ENCODE measurements at places on chromosomes 4 and X.
A peak's percentile ranks its signal among the peaks of the same experiment; 100 is the strongest.

GRCh38 chr4:24226023-24226422, 336.2 kb upstream of the PPARGC1A start:
- DNase-seq = no peak

GRCh38 chr4:2367626-2368025, 50.8 kb downstream of the ZFYVE28 start:
- DNase-seq = no peak

DNA sequence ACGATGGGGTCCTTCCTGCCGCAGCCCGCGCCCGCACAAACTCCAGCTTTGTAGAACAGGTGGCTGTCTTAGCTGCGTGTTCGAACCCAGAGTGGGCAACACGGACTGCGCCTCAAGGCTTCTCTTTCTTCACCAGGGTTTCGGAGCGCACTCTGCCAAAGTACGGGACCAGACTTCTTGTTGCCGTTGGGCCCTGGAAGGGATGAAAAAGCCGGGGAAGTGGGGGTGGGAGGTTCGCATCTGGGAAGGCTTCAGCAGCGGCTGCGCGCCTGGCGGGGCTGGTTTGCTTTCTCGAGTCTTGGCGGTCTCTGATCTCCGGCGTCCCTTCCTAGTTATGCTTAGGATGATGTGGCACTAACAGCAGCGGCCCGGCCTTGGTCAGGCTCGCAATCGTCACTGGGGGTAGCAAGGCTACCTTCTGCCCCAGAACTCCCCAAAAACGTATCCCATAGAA, 673 bp downstream of the PARM1 start:
- DNase-seq = peak; percentile 35

- DNase-seq = no peak
Measured at GRCh38 chr4:182807767-182808548, 109.2 kb downstream of the DCTD start.

DNA sequence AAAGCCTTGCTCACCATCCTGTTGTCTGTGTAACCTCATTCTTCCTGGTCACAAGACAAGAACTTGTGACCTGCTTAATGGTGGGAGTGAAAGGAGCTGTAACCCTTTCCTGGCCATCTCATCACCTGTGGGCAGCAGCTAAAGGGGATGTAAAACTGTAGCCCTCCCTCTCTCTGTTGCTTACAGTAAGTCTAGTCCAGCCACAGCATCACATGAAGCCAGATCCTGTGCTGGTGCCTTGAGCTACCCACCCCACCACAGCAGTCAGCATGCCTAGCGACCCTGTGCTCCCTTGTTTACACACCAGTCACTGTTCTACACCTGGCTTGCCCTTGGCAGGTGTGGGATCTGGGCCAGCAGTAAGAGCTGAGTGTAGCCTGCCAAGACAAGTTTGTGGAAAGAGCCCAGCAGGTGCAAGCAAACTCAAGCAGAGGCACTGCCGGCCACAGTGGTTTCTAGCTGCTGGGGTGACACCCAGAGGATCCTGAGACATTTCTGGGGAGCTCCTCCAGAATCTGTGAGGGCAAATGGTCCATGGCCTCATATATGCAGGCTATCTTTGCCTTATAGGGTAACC, 41.0 kb downstream of the UGT2B28 start:
- DNase-seq = no peak

DNA sequence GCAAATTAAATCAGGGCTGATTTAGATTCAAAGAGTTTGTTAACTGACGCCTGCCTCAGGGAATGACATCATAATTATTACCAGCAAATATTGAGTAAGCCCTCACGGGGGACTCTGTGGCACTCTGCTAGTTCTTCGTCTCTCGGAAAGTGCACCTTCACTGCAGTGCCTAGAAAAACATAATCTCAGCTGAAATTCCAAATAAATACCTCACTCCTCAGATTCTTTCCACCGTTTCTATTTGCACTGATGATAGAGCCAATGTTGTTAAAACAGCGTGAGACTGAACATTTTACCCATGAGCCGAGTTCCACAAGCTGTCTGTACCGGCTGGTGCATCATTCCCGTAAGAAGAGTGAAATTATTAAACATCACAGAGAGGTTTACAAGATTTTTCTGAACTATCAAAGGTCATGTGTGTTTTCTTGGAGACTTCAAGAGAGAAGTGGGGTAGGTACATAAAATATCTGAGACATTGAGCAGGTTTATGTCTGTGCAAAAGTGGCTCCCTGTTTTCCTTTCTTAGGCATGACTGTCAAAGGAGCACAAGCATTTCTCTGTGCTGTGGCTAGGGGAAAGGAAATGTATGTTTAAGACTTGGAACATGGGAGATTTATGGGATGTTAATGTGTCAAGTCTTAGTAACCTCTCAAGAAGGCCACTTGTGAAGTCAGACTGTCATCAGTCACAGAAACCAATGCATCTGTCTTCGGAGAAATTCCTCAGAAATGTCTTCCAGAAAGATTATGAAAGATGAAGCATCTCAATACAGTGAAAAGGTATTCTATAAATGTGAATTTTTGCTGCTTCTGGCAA, 119.6 kb downstream of the CBLL2 start:
- no peak for DNase-seq

- no peak for DNase-seq
Measured at GRCh38 chrX:72110876-72111708, 20.6 kb downstream of the RTL5 start.

- no peak for DNase-seq
Measured at GRCh38 chr4:137660211-137660610, 127.9 kb upstream of the PCDH18 start.

GRCh38 chr4:177214935-177215334, 94.7 kb upstream of the NEIL3 start:
- no peak for DNase-seq

GRCh38 chr4:152074088-152074437, 313.3 kb upstream of the GATB start:
- no peak for DNase-seq

GRCh38 chr4:8245884-8246833, 23.4 kb upstream of the HTRA3 start:
- DNase-seq = no peak

DNA sequence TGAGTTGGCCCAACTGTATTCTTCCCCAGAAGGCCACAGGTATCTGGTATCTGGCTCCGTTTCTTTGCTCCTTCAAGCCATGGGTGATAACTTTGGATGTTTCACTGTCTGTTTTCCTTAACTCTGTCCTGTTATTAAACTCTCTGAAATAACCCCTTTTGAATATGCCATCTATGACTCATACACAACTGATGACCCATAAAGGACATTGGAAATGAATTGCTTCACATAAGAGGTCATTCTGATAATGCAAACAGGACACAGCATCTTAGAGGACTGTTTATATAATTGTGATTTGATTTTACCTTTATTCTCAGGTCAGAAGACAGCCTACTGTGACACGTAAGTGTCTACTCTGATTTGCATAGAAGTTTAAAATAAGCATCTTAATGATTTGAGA, 227.7 kb downstream of the VEGFC start:
- DNase-seq = no peak

- DNase-seq = no peak
Measured at GRCh38 chrX:29541038-29541437, 674.3 kb upstream of the MAGEB2 start.

DNA sequence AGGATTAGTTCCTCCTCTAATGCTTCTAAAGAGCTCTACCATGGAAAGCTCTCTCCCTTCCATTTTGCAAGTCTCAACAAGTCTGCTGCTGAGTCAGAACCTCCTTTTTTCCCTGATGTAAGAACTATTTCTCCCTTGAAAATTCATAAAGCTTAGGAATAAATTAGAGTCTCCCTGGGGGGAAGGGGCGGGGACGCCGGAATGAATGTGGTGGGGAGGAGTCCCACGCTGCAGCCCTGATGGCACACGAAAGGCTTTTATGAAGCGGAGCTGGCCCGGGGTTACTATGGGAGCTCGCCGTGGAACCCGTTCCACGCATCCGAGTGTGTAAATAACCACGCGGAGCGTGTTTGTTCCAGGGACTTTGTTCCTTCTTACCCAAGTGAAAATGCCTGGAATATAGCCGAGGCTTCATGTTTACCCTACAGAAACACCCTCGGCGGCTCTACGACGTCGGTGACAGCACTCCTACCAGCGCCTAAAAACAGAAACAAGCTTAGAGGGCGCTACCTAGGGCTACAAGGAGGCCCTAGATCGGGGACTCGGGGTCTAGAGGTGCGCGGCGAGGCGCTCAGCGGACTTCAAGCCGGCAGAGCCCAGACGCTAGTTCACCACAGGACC, 923 bp upstream of the CPEB2 start:
- peak; percentile 70 for DNase-seq

DNA sequence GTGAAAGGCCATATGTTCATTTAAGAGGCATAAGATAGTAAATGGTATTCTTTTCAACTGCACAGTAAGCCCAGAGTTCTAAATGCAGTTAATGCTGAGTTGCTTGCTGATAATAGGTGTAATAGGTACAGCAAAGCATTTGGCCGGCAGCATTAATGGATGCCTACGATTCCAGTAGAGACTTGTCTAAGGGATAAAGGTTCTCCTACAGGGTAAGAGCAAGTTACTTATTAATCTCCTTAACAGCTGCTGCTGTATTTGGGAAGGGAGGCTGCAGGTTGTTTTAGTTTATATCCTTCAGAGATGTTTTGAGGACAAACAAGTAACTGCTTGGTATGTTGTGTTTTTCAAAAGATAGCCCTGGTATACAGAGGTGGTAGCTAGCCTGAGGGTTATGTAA, 16.8 kb downstream of the TSPAN7 start:
- DNase-seq = peak; percentile 21

GRCh38 chr4:173189117-173189693, 20.6 kb downstream of the GALNT7 start:
- no peak for DNase-seq

- DNase-seq = no peak
Measured at GRCh38 chrX:124405868-124406267, 59.5 kb downstream of the SH2D1A start.

GRCh38 chrX:38868941-38869401, 67.7 kb downstream of the MID1IP1 start:
- no peak for DNase-seq

DNA sequence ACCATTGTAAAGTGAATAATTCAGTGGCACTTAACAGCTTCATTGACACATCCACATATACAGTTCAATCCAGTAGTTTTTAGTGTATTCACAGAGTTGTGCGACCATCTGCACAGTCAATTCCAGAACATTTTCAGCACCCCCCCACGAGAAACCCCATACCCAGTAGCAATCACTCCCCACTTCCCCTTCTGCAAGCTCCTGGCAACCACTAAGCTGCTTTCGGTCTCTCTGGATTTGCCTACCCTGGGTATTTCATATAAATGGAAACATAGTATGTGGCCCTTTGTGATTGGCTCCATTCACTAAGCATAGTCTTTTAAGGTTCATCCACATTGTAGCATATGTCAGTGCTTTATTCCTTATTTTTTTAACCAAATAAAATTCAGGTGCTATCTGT, 10.0 kb downstream of the MSL3 start:
- DNase-seq = no peak

DNA sequence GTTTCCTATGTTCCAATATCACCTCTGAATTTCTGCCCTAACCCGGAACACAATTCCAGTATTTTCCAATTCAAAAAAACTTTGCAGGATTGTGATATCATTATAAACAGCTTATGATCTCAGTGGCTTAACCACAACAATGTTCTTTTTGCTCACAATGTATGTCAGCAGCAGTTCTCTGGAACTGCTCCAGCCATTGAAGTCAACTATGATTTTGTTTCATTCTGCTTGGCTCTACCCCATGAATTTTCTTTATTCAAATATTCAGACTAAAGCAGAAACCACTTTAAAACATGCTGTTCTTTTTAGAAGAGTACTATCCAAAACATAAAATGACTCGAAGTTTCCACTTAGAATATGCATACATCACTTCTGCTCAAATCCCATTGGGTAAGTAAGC, 1611.1 kb downstream of the ARAP2 start:
- no peak for DNase-seq

DNA sequence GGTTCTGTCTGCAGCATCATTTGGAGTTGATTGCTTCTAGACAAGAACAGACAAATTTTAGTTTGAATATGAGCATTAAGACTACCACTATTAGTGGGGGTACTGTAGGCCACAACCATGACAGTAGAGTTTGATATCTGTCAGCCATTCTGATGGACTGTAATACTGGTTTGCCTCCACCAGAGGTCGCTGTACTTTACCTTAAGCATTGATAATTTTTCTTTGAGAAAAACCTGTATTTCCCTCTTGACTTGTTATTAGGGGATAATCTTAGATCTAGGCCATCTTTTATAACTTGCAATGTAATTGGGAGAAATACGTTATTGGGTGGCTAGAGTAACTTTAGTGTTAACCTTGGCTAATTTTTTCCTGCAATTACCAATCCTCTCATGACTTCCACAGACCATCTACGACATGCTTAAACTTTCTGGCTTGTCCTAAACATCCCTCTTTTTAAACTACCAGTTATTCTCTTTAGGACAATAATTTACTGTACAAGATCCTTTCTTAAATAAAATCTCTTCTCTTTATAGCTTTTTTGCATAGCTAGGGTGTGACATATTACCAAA, 562.4 kb downstream of the MAGEB5 start:
- no peak for DNase-seq

GRCh38 chrX:85998954-85999353, 48.4 kb downstream of the CHM start:
- DNase-seq = no peak

- no peak for DNase-seq
Measured at GRCh38 chr4:24704149-24704548, 91.2 kb upstream of the SOD3 start.

- DNase-seq = no peak
Measured at GRCh38 chrX:50963842-50964241, 53.3 kb downstream of the BMP15 start.

GRCh38 chr4:125780164-125780563, 465.4 kb downstream of the FAT4 start:
- DNase-seq = no peak

DNA sequence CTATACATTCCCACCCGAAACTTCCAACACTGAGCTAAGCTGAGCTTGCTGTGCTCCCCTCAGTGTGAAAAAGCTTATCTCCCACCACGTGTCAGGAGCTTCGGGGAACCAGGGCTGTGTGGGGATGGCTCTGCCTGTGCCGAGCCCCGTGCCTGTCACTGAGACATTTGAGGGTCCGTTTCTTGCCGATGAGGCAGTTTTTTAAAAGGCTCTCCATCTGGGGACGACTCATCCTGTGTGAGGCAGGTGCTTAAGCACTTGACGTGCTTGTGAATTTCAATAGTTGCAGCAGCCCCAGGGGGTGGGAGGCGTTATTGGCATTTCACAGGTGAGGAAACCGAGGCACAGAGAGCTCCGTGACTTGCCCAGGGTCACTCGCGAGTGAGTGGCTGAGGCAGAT, 151.8 kb downstream of the STOX2 start:
- no peak for DNase-seq

Measured in D341Med (cell line).